ENCODE measurements at places on chromosomes 3 and 15.

GRCh38 chr15:74907163-74907870, 666 bp upstream of the FAM219B start:
- DNase-seq = no peak

GRCh38 chr3:67686069-67686468, 31.7 kb upstream of the SUCLG2 start:
- DNase-seq = no peak

DNA sequence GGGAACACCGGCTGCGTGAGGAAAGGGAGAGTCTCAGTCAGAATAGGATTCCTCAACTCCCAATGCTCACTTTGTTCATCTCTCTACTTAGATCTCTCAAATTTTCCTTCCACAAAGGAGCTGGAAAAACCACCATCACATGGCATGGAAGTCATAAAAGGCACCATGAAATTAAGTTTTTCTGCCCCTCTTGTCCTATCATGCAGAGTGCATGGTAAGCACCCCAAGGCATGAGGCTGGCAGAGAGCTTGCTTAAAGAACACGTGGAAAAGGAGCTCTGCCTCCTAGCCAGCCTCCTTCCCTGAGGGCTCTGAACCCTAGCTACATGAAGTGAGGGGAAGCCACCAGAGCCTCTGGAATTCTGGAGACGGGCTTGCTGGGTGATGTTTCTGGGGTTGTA, 17.8 kb downstream of the STIMATE start:
- DNase-seq = no peak

GRCh38 chr3:31862666-31863279, 118.3 kb downstream of the OSBPL10 start:
- DNase-seq = no peak

GRCh38 chr3:188179006-188179966, 25.3 kb downstream of the LPP start:
- DNase-seq = no peak

DNA sequence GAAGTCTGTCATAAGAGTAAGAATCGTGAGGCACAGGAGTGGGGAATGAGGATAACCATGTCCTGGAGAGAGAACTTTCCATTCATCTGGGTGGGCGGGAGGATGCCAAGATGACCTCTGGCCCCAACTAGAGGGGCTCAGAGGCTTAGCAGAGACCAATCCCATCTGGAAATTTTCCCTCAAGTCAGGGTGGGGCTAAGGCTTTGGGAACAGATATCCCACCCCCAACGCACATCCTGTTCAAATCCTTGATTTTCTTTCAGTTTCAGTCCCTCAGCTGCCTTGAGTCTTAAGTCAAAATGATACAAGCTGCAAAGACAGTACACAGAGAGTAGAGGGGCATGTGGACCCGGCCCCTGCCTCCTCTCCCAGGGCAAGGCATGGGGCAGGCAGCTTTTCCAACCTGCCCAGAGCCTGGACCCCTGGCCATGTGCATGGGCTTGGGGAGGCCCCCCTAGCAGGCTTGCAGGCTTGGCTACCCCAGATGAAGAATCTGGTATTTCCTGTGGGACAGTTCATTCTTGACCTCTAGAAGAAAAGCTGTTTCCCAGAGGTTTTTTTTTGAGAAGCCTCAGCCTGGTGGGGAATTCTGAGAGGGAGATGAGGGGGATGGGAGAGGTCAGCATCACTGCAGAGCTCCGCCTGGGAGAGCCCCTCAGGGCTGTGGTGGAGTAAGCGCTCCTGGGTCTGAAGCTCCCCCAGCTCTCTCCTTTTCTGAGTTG, 109.7 kb upstream of the HACD2 start:
- DNase-seq = no peak

GRCh38 chr3:31186041-31186440, 291.6 kb upstream of the GADL1 start:
- DNase-seq = no peak

GRCh38 chr3:152620395-152620794, 214.5 kb upstream of the P2RY1 start:
- DNase-seq = no peak

DNA sequence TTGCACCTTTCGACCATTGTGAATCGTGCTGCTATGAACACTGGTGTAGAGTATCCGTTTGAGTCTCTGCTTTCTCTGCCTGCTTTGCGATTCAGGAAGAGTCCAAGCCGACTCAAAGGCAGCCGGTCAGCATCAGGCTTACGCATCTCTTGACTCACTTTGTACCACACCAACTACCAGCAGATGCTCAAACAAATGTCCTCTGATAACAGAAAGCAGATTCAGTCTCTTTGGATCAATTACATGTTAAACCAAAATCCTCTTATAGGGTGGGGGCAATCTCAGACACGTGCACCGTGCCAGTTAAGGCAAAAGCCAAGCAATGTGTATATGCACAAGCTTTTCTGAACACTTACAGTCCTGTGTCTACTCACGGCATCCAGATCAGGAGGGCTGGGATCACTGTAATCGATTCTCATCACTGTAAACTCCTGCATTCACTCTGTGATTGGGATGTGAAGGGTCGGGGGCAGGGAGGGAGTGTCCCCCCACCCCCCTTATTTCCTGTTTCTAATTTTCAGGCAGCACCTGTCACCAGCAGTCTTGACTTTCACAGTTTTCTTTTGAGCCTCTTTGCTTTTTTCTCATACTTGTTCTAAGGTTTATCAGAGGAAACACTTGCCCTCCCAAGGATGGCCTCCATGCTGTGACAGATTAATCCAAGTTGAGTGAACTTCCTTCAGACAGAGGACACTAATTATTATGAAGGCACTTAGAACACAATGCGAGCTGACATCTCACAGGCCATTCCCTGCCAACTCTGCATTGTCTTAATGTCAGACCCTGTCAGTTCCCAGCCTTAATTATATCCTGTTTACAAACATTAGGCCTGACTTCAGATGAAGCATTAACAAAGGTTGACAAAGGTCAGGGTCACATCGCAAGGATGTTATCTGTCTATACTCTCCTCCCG, 153.5 kb downstream of the MECOM start:
- no peak for DNase-seq

DNA sequence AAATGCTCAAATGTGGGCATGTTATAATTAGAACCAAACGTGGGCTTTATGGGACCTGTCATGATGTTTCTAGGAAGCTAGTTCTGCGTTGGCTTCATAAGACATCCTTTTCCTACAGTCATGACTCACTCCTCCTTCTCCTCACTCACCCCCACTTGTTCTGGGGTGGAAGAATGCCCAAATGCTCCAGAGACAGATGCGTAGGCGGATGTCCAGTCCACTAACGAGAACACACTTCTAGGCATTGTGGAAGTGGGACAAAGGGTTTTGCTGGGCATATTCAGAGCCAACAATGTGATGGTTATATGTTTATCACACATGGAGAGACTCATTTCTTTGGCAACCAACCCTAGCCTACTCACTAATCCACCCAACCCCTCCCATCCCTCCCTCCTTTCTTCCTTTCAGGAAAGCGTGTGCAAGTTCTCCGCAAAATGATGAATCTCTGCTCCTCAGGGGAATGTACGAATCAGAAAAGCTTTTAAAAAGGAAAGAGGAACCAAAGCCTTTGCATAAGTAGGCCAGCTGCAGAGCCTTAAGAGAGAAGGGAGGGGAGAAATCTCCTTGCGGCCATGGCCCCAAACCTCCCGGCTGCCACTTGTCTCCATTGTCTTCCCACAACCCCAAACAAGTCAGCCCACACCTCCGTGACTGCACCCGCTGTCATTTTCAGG, 123.0 kb upstream of the SPRED1 start:
- no peak for DNase-seq

GRCh38 chr15:90611157-90611556, 81.4 kb downstream of the CRTC3 start:
- no peak for DNase-seq

DNA sequence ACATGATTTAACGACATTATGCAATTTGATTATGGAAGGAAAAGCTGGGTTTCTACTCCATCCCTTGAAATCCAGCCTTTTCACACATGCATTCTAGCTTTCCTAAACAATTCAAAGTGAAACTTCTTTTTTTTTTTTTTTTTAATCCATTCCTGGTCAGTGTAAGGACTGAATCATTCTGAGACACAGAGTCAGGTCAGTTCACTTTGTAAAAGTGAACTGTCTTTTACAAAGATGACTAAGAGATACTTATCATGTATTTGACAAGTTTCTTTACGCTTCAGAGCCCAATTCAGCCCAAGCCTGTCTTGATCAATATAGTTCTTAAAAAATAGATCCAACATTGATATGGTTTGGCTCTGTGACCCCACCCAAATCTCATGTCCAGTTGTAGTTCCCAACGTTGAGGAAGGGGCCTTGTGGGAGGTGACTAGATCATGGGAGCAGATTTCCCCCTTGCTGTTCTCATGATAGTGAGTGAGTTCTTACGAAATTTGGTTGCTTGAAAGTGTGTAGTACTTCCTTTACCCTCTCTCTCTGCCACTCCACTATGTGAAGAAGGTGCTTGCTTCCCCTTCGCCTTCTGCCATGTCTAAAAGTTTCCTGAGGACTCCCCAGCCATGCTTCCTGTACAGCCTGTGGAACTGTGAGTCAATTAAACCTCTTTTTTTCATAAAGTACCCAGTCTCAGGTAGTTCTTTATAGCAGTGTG, 345.6 kb upstream of the THBS1 start:
- no peak for DNase-seq

GRCh38 chr3:128598884-128599664, 51.5 kb downstream of the RPN1 start:
- DNase-seq = no peak

DNA sequence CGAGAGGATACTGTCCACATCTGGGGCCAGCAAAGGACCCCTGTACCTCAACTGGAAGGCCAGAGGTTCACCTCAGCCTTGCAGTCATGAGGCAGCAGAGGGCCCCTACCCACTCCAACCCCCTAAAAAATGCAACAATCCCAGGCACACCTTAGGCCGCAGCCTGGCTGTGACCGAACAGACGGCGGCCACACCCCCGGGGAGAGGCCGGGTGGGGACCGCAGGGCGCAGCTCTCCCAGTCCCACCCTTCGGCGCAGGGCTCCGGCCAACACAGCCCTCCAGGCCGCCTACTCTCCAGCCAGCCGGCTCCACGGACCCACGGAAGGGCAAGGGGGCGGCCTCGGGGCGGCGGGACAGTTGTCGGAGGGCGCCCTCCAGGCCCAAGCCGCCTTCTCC, 457 bp upstream of the DNAJA4 start:
- no peak for DNase-seq

GRCh38 chr15:31360158-31360561, 33.5 kb downstream of the KLF13 start:
- DNase-seq = no peak

- peak; percentile 43 for DNase-seq
Observed at GRCh38 chr3:127673191-127674100, 694 bp downstream of the ABTB1 start.

DNA sequence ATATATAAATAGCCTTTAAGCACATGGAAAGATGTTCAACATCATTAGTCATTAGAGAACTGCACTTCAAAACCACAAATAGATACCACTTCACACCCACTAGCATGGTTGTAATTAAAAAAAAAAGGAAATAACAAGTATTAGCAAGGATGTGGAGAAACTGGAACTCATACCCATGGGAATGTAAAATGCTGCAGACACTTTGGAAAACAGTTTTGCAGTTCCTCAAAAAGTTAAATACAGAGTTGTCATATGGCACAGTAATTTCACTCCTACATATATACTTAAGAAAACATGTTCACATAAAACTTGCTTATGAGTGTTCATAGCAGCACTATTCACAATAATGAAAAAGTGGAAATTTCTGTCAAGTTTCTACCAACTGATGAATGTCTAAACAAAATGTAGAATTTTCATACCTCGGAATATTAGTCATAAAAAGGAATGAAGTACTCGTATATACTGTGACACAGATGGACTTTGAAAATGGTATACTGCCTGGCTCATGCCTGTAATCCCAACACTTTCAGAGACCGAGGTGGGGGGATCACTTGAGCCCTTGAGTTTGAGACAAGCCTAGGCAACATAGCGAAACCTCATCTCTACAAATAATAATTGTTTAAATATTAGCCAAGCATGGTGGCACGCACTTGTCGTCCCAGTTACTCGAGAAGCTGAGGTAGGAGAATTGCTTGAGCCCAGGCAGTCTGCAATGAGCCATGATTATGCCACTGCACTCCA, 28.1 kb downstream of the BCL2A1 start:
- no peak for DNase-seq

GRCh38 chr15:99051308-99051707, 43.7 kb upstream of the PGPEP1L start:
- no peak for DNase-seq

DNA sequence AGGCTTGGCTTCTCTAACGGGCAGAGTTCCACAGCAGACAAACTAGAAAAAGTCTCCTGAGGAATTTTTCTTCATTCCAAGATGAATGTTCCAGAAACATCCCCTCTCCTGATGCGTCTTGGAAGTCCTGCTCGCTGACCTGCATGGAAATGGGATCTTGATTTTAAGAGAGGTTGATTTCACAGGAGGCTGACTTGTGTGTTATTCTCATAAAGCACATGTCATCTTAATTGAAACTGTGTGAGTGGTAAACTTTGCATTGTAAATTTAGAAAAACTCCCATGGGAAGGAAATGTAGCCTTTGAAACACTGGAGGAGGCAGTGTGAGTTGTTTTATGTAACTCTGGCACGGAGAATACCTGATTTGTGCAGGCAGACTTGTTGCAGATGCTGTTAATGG, 337.8 kb upstream of the NR2E3 start:
- DNase-seq = no peak

- DNase-seq = no peak
Observed at GRCh38 chr3:51698209-51698608, 8.7 kb upstream of the GRM2 start.

DNA sequence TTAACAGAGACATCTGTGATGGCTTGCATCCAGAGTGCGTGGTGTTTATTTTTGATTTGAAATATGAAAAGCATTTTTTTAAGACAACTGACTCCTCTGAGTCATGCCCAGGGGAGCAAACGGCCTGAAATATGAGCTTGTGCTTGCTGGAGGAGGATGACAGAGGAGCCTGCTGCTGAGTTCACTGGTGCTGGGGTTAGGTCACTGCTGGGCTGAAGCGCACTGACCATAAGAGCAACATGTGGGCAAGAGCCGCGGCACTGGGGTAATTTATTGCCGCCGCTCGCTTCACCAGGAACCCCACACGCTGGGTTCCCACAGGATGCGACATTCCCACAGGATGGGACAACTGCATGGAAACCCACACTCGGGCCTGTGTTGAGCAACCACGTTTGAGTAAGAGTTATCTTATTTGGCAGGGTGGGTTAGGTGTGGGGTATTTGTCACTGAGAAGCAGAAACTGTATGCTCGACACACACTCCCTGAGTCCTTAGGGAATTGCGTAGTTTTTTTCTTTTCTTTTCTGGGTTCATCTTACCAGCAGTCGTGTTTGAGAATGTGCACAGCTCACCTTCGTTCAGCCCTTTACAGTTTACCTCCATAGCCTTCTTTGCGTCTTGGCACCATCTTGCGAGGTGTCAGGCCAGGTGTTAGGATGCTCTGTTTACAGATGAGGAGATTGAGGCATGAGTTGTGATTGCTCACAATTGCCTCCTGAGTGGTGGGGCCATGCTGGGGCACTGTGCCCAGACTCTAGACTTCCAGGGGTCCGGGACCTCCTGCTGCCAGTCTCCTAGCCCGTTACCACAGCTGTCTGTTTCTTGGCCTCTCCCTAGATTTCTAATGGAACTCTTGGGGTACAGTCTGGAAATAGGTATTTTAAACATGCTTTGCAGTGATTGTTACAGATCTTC, 60.4 kb downstream of the SMAD3 start:
- no peak for DNase-seq

All from stimulated activated CD8-positive, alpha-beta memory T cell treated with anti-CD3 and anti-CD28 coated beads, Interleukin-7, amount 100 ng/mL, for 4 hours (primary cell).